Effector CD4-positive, alpha-beta T cell (primary cell): ENCODE measurements at places on chromosomes 5 and 9.

DNA sequence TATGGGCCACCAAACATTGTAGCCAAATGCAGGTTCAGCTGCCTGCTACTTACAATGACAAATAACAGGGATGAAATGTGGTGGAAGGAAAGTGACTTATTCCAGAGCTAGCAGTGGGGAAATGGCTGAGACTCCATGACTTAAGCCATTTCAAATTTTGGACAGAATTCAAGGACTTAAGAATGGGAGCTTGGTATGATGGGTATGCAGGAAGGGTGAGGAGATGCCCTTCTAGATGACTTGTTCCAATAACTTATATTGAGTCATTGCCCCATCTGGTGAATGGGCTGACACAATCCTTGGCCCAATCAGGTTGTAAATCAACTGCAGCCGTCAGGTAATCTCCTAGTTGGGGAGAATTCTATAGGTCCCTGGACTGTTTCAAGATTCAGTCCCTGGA, 230.7 kb upstream of the SGCD start:
- DNase-seq = no peak

DNA sequence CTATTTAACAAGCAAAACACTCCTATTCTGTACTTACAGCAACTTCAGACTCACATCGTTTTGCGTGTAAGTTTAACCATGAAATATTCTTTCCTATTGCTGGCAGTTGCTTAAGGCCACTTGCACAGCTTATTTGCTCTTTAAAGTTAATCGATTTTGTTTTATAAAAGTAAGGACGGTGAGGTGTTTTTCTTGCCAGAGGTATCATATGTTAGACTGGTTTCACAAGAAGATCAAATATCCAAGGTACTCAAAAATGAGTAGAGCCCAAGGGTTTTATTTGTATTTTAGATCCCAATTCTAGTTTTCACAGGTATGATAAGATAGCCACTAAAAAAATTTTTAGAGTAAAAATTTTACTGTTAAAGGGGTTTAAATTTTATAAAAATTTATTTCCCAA, 16.2 kb downstream of the CLINT1 start:
- DNase-seq = no peak

DNA sequence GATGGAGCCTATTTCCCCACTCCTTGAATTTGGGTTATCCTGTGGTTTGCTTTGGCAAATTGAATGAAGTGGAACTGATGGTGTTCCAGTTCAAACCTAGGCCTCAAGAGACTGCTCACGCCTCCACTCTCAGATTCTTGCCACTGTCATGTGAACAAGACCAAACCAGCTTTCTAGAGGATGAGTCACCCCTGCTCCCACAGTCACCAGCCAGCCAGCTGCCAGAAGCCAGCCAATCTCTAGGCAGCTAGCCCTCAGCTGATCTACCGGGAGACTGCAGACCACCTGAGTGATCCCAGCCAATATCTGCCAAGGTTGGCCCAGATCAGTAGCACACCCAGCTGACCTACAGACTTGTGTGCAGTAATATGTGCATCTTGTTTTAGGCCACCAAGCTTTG, 300.6 kb downstream of the TMEM38B start:
- no peak for DNase-seq

DNA sequence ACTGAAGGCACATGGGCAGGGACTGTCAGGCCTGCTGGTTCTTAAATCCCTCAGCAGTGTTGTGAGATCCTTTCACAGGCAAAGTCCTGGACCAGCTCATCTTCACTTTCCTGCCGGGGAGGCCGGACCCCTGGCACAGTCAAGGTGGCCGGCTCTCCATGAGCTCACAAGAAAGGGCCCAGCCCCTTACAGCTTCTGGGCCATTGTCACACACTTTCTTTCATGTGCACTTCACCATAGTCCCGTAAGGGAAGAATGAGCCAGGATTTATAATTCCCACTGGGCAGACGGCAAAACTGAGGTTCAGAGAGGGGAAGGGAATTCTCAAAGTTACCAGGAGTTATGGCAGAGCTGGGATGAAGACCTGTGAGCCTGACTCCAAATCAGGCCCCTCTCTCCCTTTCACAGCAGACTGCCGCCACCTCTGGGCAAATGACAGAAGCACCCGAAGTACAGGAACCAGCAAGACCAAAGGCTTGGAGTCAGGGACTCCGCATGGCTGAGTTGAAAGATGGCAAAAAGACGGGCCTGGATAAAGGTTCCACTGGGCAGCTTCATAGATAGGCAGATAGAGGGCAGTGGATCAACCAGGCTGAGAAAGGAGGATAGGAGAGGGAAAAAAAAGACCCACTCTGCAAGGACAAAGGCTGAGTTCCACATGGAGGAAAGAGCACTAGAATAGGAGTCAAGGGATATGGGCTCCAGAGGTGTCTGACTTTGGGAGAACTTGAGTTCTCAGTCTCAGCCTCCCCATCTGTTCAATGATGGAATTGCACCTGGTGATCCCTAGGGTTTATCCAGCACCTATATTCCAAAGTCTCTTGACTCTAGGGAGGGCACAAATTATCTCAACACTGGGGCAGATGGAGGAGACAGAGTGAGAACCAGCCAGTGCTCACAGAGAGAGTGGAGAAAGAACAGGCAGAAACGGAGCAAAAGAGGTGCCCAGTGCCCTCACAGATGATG, 128.7 kb downstream of the PAX5 start:
- no peak for DNase-seq

- no peak for DNase-seq
Measured at GRCh38 chr9:101485924-101486692, 47.5 kb upstream of the RNF20 start.

GRCh38 chr5:13516195-13516594, 428.3 kb downstream of the DNAH5 start:
- no peak for DNase-seq

GRCh38 chr5:95726811-95727763, 4.0 kb upstream of the RHOBTB3 start:
- DNase-seq = no peak

- no peak for DNase-seq
Measured at GRCh38 chr5:137486707-137487106, 12.4 kb downstream of the SPOCK1 start.

GRCh38 chr5:141783947-141784296, 94.3 kb downstream of the PCDH1 start:
- DNase-seq = no peak

- no peak for DNase-seq
Measured at GRCh38 chr9:126503333-126504085, 110.2 kb upstream of the LMX1B start.

DNA sequence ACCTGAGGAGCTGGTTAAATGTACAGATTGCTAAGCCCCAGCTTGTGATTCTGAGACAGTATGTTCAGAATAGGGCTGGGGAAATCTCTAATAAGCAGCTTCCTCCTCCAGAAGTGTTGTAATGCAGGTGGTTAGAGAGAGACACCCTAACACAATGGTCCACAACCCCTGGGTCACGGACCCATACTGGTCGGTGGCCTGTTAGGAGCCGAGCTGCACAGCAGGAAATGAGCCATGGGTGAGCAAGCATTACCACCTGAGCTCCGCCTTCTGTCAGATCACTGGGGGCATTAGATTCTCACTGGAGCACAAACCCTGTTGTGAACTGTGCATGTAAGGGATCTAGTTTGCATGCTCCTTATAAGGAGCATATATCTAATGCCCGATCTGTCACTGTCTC, 61.8 kb downstream of the SLC36A1 start:
- DNase-seq = no peak

GRCh38 chr5:61784341-61784740, 452.3 kb downstream of the ZSWIM6 start:
- no peak for DNase-seq

DNA sequence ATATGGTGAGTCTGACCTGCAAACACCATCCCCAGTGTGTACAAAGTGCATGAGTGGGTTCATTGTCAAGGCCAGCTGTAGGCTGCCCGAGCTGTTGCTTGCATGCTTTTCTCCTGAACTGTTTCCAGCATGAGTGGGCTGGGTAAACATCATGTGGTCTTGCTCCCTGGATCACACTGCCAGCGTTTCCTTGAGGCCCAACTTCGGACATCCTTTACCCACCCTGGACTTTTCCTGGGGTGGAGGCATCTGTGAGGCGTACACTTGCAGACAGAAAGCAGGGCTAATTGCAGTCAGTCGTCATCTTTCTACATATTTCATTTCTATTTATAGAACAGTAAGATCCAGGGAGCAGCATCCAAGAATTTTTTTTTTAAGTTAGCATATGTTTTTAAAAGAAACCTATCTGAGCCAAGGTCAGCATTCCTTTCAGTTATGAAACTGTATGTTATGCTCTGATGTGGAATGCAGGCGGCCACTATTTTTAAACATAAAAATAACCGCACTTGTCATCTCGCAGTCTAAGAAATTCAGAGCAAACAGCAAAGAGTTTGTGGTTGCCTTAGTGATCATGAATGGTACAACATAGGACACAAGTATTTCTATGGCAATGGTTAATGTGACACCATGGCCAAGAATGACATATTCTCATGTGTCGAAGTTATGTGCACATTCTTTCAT, 106.5 kb upstream of the DMRT1 start:
- no peak for DNase-seq

GRCh38 chr5:169051351-169051750, 249.6 kb downstream of the SLIT3 start:
- DNase-seq = no peak

- DNase-seq = no peak
Measured at GRCh38 chr5:95939465-95939864, 22.2 kb downstream of the ELL2 start.

- DNase-seq = no peak
Measured at GRCh38 chr5:82620957-82621600, 342.9 kb upstream of the RPS23 start.

GRCh38 chr5:56984445-56984844, 32.5 kb upstream of the MIER3 start:
- DNase-seq = no peak

DNA sequence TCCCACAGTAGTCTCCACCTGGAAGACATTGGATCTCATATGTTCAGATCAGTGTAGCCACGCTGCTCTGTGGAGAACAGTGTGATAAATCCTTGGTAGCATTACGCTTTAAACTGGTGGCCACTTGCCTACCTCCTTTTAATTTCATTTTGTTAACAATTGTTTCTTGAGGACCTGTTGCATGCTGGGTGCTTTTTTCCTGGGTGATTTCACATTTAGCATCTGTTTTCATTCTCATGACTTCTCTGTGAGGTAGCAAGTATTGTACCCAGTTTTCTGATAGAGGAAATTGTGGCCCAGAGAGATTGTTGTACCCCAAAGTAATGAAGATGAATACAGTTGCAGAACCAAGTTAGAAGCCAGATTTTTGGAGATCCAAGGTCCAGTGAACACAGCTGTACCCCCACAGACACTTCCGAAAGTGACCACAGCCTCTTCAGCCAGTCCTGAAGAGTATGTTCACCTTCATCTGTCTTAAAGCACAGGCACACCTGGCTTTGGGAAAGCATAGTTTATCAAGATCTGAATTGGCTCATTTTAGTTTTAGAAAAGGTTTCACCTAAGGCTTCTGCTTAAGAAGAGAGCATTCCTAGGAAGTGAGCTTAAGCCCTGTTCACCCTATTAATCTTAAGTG, 75.2 kb downstream of the F2RL2 start:
- DNase-seq = no peak

GRCh38 chr9:33467526-33467925, 6.2 kb downstream of the NOL6 start:
- no peak for DNase-seq

DNA sequence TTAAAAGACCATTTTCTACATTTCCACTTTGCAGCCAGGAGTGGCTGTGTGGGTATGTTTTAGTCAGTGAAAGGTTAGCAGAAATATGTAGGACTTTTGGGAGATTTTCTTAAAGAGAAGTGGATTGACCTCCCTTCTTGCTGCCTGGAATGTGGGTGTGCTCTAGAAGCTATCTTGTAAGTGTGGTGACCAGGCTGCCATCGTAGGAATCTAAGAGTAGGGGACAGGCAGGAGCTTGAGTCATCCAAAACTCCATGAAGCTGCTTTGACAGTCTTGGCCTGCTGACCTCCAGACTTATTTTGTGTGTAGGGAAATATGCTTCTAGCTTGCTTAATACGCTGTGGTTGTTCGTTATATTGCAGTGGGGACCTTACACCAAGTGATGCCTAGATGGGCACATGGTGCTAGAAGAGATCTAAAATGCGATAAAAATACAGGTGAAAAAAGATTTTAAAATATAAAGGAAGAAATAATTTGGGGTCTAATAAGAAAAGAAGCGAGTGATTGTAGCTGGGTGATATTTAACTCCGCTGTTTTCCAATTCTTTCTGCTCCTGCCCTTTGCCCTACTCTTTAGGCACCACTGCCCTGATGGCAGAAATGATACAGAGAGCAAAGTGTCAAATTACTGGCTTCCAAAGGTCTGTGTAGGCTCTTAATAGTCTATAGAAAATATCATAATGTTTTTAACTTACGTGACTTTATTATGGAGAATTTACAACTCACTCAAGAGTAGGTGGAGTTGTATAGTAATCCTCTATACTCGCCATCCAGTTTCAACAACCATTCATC, 298.2 kb upstream of the ZNF608 start:
- DNase-seq = no peak

GRCh38 chr5:123091298-123092222, 2.5 kb downstream of the PRDM6 start:
- no peak for DNase-seq

DNA sequence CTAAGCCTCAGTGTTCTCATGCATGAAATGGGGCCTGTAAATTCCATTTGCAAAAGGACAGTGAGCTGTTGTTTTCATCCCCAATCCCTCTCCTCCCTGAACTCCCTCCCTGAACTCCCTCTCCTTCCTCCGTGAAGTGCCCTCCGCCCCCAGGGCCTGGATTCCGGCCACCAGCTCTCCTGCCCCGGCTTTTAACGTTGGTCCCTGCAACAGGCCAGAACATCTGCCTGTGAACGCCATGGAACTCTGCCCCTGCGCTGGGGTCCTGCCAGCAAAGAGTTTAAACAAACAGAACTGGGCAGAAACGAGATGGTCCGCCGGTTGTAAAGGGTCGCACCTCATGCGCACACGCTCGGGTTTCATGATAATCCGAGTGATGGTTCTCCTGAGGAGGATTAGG, 62.4 kb downstream of the SMIM23 start:
- DNase-seq = no peak

DNA sequence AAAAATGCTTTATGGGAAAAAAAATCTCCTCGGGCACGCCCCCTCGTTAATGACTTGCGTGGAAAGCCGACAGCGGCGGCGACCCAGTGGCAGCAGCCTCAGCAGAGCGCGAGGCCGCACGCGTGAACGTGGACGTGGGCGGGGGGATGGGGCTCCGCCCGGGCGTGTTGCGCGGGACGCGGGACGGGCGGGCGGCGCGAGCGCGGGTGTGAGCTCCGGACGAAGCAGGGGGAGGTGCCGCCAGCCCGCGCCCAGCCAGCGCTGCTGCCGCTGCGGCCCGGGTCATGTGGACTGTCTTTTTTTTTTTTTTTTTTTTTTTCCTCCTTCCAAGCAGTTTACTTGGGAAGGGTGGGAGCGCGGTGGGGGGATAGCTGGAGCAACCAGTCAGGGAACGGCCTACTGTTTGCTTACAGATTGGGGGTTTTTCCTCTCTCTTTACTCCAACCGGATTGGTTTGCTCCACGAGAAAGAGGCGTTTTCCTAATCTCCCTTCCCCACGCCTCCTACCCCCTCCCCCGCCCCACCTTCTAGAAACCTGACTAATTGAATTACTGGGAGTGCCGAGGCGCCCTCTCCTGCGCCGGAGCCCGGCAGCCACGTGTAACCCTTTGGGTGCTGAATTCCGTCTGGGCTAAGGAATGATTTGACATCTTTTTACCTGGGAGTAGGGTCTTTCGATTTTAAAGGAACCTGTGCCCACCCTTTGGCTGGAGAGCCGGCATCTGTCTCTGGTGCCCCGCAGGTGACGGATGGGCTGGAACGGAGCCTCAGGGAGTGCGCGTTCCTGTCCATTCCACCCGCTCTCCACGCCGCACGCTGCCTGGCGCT, 1.7 kb upstream of the EFNA5 start:
- DNase-seq = no peak
